ENCODE measurements at places on chromosomes 6 and 20. TPM values are rescaled to one million over a fixed set of nuclear protein-coding genes. Genes with fewer than 3 reads are reported as not detected.

The FOXF2 gene
- 0.30 TPM for total RNA-seq

DNA sequence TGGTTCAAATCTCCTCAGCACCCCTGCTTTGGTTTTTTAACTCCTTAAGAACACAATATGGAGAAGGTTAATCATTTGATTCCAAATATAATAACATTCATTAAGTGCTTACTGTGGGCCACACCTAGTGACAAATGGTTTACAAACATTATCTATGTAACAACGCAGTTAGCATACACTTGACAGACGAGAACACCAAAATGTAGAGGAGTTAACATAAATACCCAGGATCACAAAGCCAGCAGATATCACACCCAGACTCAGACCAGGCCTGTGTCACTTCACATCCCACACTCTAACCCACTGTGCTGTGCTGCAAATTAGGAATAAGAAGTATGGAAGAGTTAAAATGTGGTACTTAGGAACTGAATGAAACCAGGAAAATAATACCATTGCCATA lies 82.9 kb downstream of the AGPAT4 start:
- no peak for DNase-seq

DNA sequence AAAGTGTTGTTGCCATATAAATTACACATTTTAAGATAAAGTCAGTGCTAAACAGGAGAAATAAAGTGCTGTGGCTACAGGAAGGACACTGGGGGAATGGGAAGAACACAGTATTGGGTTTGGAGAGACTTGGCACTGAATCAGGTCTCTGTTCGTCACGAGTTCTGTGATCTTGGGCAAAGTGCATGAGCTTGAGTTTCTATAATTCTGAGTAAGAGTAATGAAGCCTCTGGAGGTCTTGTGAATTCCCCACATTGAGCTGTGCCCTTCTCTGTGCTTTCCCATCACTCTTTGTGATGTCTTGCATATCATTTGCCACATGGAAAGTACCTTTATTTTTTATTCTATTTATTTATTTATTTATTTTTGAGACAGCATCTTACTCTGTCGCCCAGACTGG lies 16.8 kb upstream of the EEF1A1 start:
- no peak for DNase-seq

GRCh38 chr6:157982102-157982562 lies 469 bp downstream of the SYNJ2 start:
- no peak for DNase-seq

GRCh38 chr6:150332939-150333584 lies 35.8 kb upstream of the IYD start:
- DNase-seq: no peak

DNA sequence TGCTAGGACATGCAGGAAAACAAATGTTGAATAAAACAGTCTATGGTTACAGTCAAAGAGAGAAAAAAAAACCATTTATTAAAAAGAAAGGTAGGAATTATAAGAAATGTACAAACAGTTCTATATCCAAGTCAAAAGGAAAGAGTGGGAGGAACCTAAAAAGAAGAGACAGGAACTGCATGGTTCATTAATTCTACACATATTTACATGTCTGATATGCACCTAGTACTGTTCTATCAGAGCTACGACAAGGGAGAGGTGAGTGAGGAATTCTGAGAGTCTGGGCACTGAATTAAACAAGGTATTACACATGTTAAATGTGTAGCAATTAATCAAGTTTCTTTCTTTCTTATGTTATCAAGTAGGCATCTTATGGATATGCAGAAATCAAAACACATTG lies 41.9 kb downstream of the SYCP2 start:
- DNase-seq: no peak

- DNase-seq: no peak
Measured at GRCh38 chr6:12361042-12361765, 71.0 kb downstream of the EDN1 start.

GRCh38 chr6:56772737-56773184 lies 130.1 kb upstream of the DST start:
- DNase-seq: peak; percentile 47

- no peak for DNase-seq
Measured at GRCh38 chr6:42405021-42405420, 46.7 kb downstream of the TRERF1 start.

Measured in left ventricle myocardium inferior (tissue), 1 donor.